ENCODE measurements at places on chromosomes 7 and 10. TPM values are rescaled to one million over a fixed set of nuclear protein-coding genes. Genes with fewer than 3 reads are reported as not detected.

LYZL1 gene
- not detected for total RNA-seq

DNA sequence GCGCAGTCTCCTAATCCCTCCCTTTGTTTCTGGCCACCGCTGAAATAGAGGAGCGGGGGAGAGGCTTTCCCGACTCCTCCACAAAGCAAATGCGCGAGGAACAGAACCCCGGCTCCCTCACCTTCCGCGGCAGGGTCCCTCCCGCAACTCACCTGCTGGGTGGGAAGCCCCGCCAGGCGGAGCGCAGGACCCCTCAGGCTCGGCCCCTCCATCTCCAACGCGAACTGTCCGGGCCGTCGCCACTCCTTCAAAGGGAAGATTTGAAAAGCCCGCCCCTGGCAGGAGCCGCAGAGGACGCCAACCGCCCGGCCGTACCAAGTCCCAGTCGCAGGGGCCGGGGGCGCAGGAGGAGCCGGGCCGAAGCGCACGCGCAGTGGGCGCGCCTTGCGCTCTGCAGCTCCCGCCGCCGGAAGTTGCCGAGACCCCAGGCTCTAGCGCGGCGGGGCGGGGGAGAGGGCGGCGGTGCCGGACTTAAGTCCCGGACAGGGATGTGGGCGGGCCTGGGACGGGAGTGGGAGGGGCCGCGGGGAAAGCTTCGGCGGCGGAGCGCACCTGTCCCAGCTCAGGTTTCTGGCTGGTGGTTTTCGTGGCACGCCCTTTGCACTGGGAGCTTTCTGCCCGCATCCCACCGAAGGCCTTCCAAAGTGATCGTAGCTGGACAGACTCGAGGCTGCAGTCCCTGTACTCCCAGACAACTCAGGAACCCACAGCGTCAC is at the start of gene RTKN2:
RTKN2 (minus strand) TSS at position 446 of the 716 bp plus-strand sequence; CDS start at position 212, 234 bp downstream.
- peak; percentile 75 for DNase-seq

- no peak for DNase-seq
Measured at GRCh38 chr7:127689194-127689772, 37.3 kb downstream of the SND1 start.

TRIL gene
- not detected for total RNA-seq

CYP26A1 gene
- not detected for total RNA-seq

- no peak for DNase-seq
Measured at GRCh38 chr10:74704629-74705357, 121.6 kb upstream of the KAT6B start.

DNA sequence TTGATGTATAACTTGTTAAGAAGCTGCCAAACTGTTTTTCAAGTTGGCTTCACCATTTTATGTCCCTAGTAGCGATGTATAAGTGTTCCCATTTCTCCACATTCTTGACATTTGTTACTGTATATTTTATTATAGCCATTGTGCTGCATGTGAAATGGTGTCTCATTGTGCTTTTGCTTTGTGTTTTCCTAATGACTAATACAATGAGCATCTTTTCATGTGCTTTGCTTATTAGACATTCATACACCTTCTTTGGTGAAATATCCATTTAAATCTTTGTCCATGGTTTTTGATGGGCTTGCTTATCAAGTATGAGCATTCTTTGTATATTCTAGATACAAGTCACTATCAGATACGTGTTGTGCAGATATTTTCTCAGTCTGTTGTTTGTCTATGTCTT is 203.0 kb downstream of the CCSER2 start:
- no peak for DNase-seq

IFIT3 gene
- total RNA-seq = 55.4 TPM

TUBAL3 gene
- total RNA-seq = not detected

DNA sequence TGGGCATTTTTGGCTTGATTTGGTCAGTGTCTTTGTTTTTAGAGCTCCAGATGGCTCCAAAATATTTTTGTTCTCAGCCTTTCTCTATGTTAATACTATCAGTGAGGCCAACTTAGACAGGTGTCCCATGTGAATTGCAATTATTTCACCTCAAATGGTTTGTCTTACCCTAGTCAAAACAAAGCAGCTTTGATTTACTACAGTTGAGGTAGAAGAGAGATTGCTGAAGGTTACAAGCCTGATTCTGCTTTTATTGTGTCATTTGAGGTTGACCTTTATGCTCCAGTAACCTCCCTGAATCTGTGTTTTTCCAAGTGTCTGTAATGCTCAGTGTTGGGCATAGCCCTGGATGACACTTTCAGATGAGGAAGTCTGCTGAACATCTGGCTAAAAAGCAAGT is 882.9 kb downstream of the NRG3 start:
- DNase-seq = no peak

GRCh38 chr7:66500087-66500486 is 128.6 kb upstream of the KCTD7 start:
- DNase-seq = no peak

TMEM139 gene
- total RNA-seq = 0.57 TPM

- no peak for DNase-seq
Measured at GRCh38 chr7:26454180-26454579, 162.5 kb downstream of the SNX10 start.

DNA sequence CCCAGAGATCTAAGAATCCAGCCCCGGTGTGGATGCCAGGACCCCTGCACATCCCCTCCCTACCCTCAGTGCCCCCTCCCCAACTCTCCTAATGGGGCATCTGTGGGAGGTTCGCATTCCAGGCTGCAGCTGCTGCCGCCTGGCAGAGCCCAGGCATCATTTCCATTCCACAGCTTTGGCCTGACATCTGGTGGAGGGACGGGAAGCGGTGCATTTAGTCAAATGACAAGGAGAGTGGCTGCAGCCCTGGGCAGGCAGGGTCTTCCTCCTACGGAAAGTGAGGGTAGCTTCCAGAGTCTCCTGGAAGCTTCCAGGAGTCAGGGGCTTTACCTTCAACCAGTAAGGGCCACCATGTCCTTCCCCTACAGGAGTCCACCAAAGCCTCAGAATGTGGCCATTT is 30.8 kb downstream of the PRLHR start:
- no peak for DNase-seq

RHOBTB1 gene
- total RNA-seq = 0.06 TPM
